ENCODE measurements at places on chromosomes 2 and 18. TPM values are rescaled to one million over a fixed set of nuclear protein-coding genes. Genes with fewer than 3 reads are reported as not detected.

Gene CNTNAP5
- 0.22 TPM for total RNA-seq

- no peak for DNase-seq
- H3K27me3 ChIP-seq, result no peaks in the 10 kb centered on the region
- no peaks in the 10 kb centered on the region for H3K4me1 ChIP-seq
- H3K4me3 ChIP-seq, result no peak overlapping the region
- H3K36me3 ChIP-seq, result no peaks in the 10 kb centered on the region
These were observed 92.6 kb upstream of the PNPT1 start for GRCh38 chr2:55786280-55786679.

Gene SLC9A4
- not detected for total RNA-seq

DNA sequence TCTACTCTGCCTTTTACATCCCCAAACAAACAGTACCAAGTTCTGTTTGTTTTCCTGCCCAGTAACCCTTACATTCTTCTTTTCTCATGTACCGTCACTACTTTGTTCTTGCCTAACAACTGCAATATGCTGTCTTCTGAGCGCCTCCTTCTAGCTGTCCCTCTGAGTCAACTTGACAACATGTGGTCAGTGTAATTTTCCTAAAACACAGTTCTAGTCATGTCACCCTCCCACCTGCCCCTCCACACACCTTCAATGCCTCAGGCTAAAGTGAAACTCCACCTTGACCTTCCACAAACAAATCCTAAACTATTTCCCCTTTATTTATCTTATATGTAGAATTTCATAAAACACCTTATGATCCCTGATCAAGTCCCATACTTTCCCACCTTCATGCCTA lies 124.6 kb upstream of the CD302 start:
- peaks cover 3% of the 10 kb centered on the region for H3K4me1 ChIP-seq
- no peaks in the 10 kb centered on the region for H3K36me3 ChIP-seq
- no peaks in the 10 kb centered on the region for H3K27me3 ChIP-seq
- no peak for DNase-seq
- H3K27ac ChIP-seq, result no peak overlapping the region

Gene CDK5R2
- total RNA-seq, result not detected

All from tibial nerve (tissue), 4 donors.